ENCODE measurements at places on chromosomes 11 and 22. TPM values are rescaled to one million over a fixed set of nuclear protein-coding genes. Genes with fewer than 3 reads are reported as not detected.

The GRK3 gene
- polyA plus RNA-seq, result 8.7 TPM

The POU2F3 gene
- polyA plus RNA-seq, result 0.75 TPM

The OR10AG1 gene
- polyA plus RNA-seq, result not detected

The MUC2 gene
- not detected for polyA plus RNA-seq

The PANX3 gene
- not detected for polyA plus RNA-seq

The GRIK4 gene
- polyA plus RNA-seq, result 0.93 TPM

The FAM111B gene
- 15.4 TPM for polyA plus RNA-seq

The INSC gene
- polyA plus RNA-seq, result 0.71 TPM

The MUC15 gene
- 2.3 TPM for polyA plus RNA-seq

The OR10A2 gene
- polyA plus RNA-seq, result not detected

The PGA5 gene
- polyA plus RNA-seq, result not detected

DNA sequence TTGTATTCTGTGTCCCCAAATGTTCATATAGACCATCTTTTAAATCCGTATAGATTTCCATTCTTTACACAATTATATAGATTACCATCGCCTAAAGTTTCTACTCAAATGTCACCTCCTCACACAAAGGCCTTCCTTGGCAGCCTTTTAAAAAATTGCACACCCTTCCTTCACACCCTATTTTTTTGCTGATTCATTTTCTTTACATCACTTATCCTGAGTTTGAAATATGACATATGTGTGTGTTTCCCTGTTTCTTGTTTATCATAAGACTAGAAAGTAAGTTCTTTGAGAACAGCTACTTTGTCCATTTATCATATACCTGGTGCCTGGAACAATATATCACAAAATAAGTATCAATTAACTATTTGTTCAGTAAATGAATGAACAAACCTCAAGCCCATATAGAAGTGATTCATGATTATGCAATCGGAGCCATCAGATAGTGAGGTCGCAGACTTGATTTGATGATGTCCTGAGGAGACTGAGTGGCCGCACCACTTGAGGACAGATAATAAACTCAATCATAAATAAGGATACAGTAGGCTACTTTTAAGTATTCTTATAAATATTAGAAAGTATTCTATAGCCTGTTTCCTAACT is 327.4 kb upstream of the ZC3H12C start:
- no peak for DNase-seq

- no peak for DNase-seq
Measured at GRCh38 chr11:14611939-14612338, 31.7 kb upstream of the PDE3B start.

GRCh38 chr22:28237112-28237511 is 318.1 kb upstream of the PITPNB start:
- no peak for DNase-seq

DNA sequence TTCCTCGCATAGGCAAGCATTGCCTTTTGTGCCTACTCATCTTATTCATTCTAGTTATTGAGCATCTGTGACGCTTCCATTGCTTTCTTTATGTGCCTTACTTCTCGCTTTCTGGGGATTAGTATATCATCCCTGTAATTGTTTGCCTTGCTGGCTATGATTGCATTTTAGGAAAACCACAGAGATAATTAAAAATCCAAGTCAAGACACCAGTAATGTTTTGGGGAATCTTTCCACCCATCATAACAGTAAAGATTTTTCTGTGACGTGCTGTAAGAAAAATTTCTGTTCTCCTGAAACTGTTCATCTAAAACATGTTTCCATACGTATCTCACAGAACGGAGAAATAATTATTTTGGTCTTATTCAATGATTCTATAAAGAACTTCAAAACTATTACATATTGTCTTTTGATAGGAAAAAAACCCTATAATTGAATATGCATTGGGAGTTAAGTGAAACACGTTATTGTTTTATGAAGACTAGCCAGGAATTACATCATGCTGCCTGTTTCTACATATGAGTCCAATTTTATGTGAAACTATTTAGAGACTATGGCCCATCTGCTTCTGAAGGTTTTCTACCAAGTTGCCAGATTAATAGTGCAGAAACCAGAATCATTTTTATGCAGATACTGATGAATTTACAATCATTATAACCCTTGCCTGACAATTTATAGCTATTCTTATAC is 133.7 kb upstream of the FIBIN start:
- no peak for DNase-seq

GRCh38 chr22:24066260-24066659 is 55.2 kb downstream of the CABIN1 start:
- no peak for DNase-seq

DNA sequence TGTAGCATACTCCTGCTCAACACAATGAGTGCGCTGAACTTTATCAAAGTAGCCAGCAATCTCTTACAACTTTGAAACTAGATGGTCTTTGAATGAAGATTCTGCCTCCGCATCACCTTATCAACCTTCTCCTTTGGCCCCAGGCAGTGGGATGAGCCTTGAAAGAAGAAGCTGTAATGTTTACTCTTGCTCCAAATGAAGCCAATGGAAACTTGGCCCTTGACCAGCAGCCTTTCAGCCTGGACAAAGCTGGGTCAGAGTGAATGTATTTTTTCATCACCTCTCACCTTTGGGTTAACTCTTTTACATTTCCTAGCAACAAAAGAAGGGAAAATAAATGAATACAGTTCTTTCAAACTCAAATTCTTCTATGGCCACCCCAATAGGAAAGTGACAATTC is 359.1 kb downstream of the KCNA4 start:
- DNase-seq, result no peak

- no peak for DNase-seq
Measured at GRCh38 chr11:122789907-122790306, 48.4 kb upstream of the CRTAM start.

DNA sequence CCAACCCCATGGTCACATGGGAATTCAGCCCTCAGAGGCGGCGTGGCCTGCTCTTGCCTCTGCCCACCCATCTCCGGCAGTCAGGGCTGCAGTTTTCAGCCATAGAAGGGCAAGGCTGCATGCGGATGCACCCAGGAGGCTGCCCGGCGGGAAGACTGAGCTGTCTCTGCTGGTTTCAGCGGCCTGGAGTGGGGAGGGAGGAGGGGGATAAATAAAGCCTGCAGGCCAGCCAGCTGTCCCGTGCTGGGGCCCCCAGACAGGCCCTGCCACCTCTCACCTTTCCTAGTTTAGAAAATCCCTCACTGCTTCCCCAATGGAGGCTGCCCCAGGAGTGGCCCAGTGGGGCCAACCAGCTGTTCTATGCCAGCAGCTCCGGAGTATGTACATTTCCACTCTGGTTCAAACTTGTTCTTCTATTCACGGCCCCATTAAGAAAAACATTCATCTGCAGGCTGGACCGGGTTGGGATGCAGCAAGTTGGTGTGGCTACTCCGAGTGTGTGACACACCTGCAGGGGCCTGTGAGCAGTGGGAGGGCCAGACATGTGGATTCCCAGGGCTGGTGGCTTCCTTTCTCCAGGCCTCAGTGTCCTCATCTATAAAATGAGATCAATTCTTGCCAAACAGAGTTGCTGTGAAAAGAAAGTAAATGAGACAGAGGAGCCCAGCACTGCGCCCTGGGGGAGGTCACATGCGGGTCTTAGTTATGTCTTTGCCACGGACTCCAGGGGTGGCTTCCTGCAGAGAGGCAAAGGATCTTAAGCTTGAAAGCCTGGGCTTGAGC is 5.0 kb downstream of the MICALL1 start:
- DNase-seq, result no peak

DNA sequence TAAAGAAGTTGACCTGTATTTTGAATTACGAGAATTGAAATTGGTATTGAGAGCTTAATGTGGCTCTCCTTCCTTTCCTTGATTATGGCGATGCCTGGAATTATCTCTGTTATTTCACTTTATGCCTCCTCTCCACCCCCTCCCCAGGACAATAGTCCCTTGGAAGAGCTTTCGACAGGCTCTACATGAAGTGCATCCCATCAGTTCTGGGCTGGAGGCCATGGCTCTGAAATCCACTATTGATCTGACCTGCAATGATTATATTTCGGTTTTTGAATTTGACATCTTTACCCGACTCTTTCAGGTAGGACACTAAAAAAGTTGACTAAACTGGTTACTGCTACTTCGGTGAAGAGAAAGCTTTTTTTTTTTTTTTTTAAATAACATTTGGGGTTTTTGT is 43.2 kb downstream of the MCAM start:
- no peak for DNase-seq

DNA sequence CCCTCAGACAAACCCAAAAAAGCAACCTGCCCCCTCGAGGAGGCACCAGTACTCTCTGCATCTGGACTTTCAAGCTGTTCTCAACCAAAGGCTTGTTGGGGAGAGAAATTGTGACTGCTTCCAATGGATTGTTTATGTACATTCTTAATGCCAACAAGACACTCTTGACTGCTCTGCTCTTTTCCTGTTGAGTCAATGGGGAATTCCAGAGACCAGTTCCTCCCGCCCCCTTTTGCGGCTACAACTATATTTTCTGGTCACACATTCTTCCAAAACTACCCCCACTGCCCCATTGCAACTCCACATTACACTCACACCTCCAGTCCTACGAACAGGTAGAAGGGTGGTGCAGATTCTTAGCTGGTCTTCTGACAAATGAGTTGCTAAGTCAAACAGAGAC is 187.0 kb downstream of the DSCAML1 start:
- no peak for DNase-seq

- no peak for DNase-seq
Measured at GRCh38 chr11:65616575-65617001, 1.0 kb downstream of the PCNX3 start.

DNA sequence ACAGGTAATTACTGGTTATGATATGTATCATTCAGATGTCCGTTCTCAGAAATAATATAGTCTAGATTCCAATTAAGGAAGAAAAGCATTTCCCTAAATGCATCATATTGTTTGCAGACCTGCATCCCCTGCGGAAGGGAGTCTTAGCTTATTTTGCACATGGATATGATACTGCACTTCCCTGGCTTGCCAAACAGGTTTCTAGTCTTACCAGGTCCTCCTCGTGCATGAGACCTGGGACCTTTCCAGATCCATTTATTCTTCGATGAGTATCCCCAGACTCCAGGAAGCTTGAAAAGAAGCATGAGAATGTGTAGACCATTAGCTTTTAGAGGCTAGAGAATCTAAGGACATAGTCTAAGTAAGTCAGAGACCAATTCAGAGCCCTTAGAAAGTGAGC is 30.6 kb downstream of the CYB5R2 start:
- no peak for DNase-seq

DNA sequence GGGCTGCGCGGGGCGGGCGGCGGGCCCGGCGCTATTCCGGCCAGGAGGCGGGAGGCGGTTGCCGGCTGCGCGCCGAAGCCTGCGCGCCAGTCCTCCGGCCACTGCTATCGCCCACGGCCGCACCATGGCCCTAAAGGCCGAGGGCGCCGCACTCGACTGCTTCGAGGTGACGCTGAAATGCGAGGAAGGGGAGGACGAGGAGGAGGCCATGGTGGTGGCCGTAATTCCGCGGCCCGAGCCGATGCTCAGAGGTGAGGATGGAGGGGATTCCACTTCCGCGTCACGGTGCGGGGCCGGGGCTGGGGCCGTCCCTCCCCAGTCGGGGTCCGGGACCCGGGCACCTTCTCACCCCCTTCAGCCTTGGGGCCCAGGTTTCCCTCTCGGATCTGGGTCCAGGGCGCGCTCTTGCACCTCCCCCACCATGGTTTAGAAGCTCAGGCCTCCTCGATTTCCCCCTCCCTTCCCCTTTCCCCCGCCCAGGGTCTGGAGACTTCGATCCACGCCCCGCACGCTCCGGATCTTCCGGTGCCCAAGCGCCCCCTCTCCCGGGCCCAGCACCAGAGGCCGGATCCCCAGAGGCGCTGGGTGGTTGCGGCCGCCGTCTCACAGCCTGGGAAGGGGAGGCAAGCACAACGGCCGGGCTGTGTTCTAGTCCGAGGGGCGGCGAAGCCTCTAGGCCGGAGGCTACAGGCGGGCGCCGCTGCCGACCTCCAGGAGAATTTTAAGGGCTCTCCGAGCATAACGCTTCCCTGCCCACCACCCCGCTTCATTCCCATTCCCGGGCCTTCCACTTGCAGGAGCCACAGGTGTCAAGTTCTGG is 517 bp downstream of the SPINDOC start:
- DNase-seq, result no peak

DNA sequence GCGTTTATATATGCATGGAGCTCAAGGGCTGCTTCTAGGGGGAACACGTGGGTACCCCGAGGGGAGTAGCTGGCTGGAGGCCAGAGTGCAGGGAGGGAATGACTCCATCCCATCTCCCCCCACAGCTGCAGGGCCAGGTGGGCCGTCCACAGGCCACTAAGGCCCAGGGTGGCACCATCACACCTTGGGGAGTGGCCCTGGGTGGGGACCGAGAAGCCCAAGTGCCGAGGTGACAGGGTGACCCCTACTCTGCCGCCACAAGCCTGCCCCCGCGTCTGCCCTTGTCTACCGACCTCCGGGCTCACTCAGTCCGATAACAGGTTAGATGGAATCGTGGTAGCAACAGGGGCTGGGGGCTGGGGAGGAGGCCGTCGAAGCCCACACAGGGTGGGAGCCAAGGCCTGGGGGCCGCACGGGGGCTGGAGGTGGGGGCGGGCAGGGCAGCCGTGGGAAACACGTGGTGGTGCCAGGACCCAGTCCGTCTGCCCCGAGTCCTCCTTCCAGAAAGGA is 125.7 kb downstream of the KCNQ1OT1 start:
- DNase-seq, result no peak

GRCh38 chr11:57379732-57380131 is 1.2 kb downstream of the PRG3 start:
- DNase-seq, result no peak

Measured in right renal cortex interstitium (tissue), 3 donors.